ENCODE measurements at places on chromosomes 3 and 15.
A peak's percentile ranks its signal among the peaks of the same experiment; 100 is the strongest.

DNA sequence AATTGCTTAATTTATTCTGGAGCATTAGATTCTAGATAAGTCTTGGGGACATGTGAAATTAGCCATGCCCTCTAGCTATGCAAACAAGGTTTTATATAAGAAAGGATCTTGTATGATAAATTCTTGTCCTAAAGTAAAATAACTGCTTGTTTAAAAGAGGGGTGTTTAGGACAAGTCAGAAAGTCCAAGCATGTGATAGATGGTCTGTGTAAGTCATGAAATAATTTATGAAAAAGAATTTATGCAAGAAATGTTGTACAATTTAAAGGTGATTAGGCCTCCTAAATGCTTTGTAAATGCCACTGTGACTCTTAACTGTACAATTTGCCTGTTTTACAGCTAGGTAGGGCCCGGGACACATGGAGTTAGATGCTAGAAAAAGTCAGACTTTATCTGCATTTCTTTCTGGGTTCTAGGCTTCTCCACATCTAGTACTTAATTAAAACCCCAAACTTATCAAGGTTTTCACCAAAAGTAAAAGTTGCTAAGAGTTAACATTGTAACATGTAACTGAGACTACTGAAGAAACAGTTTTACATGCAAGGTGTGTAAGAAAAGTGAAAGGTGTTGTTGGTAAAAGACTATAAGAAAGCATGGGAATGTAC, 13.2 kb downstream of the LINS1 start:
- DNase-seq = no peak

- no peak for DNase-seq
Observed at GRCh38 chr15:31372635-31373091, 46.0 kb downstream of the KLF13 start.

DNA sequence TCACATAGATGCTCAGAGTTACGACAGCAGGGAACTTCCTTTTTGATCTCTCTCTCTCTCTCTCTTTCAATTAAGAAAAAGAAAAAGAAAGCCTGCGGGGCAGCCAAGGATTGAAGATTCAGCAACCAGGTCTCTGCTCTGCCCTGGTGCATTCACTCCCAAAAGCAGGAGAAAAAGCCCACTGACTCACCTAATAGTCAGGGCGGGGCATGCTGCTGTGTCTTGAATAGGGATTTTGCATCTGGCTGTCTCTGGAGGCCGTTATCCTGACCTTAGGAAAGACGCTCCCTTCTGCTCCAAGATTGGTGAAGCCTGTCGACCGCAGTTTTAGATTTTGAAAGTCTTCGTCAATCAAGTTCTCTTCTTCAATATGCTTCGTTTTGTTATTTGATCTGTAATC, 20.8 kb upstream of the ITGB5 start:
- no peak for DNase-seq

GRCh38 chr3:126763035-126763434, 59.0 kb downstream of the CHCHD6 start:
- DNase-seq = no peak

GRCh38 chr3:150106740-150107428, 136.2 kb upstream of the PFN2 start:
- peak; percentile 98 for DNase-seq

- DNase-seq = no peak
Observed at GRCh38 chr15:25766417-25766816, 96.7 kb downstream of the ATP10A start.

GRCh38 chr3:168933614-168934013, 729.9 kb downstream of the MECOM start:
- DNase-seq = no peak

DNA sequence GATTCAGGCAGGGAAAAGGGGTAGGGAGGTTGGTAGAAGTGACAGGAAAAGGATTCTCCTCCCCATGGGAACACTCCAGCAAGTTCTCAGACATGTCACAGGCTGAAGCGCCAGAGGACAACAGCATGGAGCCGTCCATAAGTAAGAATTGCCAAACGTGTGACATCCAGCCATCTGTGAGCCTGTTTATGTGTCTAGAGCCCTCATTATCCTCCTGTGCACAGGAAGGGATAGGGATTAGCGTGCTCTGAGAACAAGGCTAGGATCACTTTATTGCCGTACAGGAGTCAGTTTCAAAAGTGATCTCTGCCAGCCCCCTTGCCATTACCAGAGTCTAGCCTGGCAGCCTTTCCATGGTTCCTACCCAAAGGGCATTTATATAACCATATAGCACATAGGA, 549.5 kb downstream of the NTRK3 start:
- DNase-seq = no peak

- no peak for DNase-seq
Observed at GRCh38 chr15:71334434-71334833, 219.2 kb downstream of the THSD4 start.

DNA sequence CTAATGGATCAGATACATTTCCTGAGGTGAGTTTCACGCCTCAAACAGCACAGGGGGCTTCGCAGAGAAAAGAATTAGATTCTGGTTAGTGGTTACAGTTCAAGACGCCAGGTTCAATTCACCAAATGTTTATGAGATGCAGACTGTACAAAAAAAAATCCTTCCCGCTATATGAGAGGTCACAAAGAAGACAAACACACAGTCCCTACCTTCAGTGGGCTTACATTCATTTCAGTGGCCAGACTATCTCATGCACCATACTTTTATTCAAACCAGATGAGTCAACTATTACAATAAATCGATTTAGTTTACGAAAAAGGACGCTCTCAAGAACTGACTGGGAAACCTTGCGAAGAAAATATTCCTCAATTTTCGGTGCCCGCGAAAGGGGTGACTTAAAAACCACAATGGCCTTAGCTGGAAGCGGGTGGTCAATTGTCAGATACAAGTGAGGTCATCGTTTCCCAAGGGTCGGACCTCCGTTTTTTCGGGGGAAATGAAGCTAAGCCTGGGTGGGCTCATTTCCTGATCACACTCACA, 695 bp downstream of the METTL6 start:
- DNase-seq = no peak

DNA sequence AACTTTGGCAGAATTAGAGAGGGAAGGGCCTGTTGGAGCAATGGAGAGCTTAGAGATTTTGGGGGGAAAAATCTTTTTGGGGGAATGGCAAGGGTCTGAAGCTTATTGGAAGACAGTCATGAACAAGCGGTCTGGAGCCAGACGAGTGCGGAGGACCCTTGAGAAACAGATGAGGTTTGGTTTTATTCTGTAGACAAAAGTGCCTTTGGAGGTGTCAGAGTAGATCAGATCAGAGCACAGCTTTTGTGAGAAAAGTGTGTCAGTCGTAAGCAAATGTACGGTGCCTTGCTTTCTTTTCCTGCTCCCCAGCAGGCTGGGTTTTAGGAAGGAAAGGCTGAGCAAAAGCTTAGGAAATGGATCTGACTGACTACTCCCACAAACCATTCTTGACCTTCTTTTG, 236.8 kb upstream of the TPRG1 start:
- no peak for DNase-seq

GRCh38 chr3:154180836-154181691, 59.9 kb downstream of the ARHGEF26 start:
- no peak for DNase-seq

DNA sequence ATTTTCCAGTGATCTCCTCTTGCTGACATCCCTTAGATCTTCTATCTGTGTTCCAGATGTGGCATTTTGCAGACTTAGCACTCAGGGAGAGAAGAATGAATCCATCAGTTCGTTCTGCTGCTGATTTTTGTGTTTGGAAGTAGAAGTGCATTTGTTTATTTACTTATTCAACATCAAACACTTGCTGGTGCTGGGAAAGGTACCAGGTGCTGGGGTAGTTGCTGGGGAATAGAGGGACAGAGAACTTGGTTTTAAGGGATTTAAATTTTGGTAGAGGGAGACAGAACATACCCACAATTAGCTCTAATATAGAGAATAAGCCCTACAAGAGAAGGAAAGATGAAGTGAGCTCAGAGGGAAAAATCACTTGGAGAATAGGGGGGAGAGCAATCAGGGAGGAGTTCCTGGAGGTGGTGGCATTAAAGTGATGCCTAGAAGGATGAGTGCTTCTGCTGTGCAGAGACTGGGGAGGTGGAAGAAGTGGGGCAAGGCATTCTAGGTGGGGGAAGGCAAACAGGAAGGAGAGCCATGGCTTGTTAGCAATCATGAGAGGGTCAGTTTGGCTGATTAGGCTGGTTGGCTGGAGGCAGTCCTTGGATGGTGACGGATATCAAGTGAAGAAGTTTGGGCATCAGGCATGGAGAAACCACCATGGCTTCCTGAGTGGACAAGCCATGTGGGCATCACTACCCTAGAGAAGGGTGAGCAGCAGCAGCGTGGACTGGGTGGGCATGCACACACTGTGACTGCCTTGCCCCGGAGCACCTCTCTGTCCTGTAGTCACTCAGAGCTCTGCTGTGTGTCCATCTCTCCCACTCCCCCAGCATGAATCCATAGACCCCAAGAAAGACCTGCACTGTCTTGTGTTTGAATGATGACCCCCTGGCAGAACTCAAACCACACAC, 197.3 kb downstream of the OPA1 start:
- no peak for DNase-seq

GRCh38 chr3:42165211-42165610, 74.1 kb downstream of the TRAK1 start:
- DNase-seq = no peak

DNA sequence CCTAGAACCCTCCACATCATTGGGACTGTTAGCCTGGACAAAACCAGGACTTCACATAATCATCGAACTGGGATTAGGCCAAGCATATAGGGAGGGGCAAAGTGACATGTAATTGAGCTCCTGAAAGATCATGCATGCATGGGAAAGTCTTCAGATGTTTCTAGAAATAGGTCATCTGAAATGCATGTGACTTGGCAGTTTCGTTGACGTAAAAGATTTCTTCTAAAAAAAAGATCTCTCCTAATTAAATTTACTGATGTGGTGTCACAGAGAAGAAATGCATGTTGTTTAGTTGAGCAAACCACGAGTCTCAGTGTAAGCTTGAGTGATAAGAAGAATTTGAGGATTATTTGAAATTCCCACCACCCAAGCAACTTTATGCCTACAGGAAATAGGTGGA, 70.0 kb upstream of the LIMD1 start:
- DNase-seq = no peak

- no peak for DNase-seq
Observed at GRCh38 chr15:31970007-31970406, 60.3 kb upstream of the CHRNA7 start.

- no peak for DNase-seq
Observed at GRCh38 chr15:70583006-70583405, 180.4 kb downstream of the UACA start.

- no peak for DNase-seq
Observed at GRCh38 chr3:128068156-128068620, 16.0 kb downstream of the SEC61A1 start.

- DNase-seq = no peak
Observed at GRCh38 chr3:57624801-57625200, 27.7 kb upstream of the ARF4 start.

DNA sequence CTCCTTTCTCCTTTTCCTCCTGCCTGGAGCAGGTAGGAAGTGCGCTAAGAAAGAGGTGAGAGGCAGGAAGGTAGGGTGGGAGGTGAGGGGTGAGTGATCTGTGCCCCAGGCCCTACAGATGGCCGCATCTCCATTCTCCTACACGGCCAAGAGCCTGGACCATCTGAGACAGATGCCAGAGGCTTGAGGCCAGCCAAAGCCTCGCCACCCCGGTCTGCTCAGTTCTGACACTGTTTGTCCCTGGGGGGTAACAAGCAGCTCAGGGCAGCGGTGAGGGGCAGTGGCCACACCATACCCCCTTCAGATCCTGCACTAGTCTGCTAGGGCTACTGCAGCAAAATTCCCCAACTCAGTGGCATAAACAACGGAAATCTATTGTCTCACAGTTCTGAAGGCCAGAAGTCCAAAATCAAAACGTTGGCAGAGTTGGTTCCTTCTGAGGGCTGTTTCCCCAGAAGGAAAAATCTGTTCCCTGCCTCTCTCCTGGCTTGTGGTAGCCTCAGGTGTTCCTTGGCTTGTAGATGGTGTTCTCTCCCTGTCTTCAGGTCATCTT, 28.4 kb downstream of the ADCY5 start:
- no peak for DNase-seq

GRCh38 chr3:138032567-138032966, 22.6 kb downstream of the CLDN18 start:
- no peak for DNase-seq

GRCh38 chr15:62647202-62647842, 395.2 kb upstream of the TPM1 start:
- no peak for DNase-seq

GRCh38 chr15:36468746-36469145, 110.7 kb upstream of the CDIN1 start:
- peak; percentile 91 for DNase-seq

DNA sequence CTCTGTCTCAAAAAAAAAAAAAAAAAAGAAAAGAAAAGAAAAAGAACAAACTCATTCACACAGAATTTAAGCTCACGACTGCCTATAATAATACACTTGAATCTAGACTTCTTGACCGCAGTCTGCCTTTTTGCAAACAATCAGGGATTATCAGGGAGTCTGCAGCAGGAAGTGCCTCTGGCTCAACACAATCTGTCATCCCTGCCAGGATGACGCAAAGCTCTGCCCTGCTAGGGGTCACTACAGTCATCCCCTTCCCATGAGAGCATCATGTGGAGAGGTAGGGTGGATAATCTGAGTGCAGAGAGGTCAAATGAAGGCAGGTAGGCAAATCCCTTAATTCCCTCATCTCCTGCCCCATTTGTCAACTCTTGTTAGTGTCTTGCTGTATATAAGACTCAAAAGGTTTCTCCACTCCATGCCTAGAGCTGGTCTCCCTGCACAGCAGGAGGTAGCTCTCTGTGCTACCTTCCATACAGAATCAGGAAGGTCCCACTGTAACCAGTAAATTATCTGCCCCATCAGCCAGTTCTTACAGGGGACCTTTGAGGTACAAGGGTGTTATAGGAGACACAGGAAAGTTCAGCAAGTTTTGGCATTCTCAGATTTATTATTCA, 4.2 kb downstream of the UBAP1L start:
- no peak for DNase-seq

DNA sequence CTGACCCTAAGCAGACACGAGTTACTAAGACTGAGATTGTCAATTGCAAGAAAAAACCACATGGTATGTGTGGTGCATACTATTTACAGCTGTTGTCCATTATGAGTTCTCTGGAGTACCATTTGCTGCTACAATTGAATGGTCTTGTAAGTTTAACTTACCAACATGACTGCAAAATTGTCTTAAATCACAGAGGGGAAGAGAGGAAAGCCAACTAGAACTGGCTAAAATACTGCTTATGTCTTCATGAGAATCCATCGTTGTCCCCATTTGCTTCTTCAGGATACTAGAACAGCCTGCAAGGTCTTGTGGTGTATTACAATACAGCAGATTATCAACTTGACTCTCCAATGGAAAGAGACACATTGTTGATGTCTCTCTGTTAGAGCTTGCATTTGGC, 313.2 kb downstream of the AGBL1 start:
- no peak for DNase-seq

DNA sequence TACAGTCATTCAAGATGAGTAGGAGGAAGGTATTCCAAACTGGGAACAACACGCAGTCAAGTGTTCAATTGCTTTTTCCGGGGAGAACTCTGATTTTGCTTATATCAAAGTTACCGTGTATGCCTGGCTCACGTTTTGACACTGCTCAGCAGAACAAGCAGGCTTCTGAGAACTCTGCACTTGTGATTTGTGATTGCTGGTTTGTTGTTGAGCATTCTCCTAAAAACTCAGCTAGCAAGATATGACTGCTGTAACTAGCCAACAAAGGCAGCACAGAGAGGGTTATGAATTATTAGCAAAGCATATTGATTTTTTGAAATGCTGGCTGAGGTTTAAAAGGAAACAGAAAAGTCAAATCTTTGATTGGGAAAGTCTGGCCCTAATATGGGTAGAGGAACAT, 151.7 kb downstream of the ZPLD1 start:
- no peak for DNase-seq

GRCh38 chr3:115341208-115341607, 194.1 kb upstream of the ZBTB20 start:
- DNase-seq = peak; percentile 37

Measured in fibroblast of skin of left biceps (primary cell).